Hypothalamus (tissue), 51 donors: ENCODE measurements at places on chromosomes 16 and 17.
A peak's percentile ranks its signal among the peaks of the same experiment; 100 is the strongest.

- DNase-seq, result no peak
Observed at GRCh38 chr16:25966172-25967097, 274.7 kb downstream of the HS3ST4 start.

GRCh38 chr16:27522173-27522707 is 27.5 kb downstream of the GTF3C1 start:
- no peak for DNase-seq

GRCh38 chr16:17446661-17447060 is 24.1 kb downstream of the XYLT1 start:
- DNase-seq, result no peak

DNA sequence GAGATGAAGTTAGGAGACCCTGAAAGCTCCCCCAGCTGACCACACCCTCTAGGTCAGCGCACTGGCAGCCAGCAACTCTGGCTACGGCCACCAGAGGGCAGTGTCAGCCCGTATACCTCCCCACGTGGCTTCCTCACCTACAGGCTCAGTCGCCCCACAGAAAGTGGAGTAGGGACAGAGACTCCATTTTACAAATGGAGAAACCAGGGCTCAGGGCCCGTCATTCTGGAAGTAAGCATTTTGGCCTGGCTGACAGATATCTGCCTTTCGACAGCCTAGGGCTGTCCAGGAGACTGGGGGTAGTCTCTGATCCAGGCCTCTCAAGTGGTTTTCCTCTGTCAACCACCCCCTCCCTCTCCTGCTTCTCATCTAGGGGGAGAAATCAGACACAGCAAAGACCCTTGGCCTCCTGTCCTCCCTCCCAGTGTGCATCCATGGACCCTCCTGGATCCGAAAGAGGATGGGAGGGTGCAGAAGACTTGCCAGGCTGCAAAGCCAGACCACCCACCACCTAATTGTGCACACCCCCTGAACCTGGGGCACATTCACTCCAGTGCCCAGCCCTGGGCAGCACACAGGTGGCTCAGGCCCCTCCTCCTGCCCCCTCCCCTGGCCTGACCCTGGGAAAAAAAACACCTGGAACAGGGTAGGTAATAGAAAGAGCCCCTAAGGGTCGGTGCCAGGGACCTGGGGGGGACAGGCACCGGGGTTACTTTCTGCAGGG is 3.8 kb upstream of the HAP1 start:
- peak; percentile 69 for DNase-seq

DNA sequence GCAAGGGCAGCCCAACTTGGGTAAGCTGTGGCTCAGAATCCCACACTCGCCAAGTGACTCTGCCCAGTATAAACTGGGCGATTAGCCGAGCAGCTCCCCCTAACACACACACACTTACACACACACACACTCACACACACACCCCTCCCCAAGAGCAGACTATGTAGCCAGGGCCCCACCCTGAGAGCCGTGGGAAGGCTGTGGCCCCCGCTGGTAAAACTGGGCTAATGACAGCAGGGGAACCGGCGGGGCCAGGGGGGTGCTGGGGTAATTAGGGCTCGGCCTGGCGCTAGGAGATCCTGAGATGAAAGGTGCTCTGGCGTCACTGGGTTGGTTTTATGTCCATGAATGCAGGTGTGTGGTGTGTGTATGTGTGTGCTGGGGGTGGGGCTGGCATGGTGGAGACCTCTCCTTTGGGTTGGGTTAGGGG is 1.1 kb upstream of the THRA start:
- no peak for DNase-seq

DNA sequence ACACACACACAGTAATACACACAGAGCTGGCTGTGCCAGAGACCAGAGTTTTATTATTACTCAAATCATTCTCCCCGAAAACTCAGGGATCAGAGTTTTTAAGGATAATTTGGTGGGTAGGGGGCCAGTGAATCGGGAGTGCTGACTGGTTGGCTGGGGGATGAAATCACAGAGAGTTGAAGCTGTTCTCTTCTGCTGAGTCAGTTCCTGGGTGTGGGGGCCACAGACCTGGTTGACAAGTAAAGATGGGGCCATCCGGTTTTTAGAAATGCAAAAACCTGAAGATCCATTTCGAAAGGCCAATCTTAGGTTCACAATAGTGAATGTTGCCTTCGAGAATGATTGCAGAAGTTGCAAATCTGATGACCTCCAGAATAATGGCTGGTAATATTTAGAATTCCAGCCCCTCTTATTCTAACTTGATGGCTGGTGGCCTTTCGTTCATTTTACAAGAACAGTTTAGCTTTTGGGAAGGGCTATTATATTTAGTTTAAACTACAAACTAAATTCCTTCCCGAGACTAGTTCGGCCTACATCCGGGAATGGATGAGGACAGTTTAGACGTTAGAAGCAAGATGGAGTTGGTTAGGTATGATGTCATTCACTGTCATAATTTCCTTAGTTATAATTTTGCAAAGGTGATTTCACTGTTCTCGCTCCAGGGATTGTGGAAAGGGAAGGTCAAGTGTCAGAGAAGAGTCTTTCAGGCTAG is 123.2 kb downstream of the KCNJ18 start:
- DNase-seq, result no peak

DNA sequence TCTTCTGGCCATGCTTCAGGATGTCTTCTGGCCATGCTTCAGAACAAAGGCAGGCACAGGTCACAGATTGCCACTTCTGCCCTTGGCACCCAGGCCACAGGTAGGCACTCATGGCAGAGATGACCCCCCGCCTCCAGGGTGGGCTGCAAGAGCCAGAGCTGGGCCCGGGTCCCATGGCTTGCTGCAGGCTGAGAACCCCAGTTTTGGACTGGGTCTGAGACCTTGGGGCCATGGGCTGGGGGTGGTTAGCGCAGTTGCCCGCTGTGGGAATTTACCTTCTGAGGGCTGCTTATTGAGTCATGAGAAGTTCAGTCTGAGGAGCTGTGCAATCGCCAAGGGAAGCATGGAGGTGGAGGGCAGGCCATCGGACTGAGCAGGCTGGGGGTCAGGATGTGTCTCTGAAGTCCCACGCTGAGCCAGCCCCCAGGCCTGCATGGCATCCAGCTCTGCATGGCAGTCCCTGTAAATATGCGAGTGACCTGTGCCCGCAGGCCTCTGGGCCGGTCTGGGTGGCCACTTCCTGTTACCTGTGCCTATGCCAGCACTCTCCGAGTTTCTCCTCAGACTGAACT is 1.7 kb downstream of the ANKRD13B start:
- DNase-seq, result no peak

DNA sequence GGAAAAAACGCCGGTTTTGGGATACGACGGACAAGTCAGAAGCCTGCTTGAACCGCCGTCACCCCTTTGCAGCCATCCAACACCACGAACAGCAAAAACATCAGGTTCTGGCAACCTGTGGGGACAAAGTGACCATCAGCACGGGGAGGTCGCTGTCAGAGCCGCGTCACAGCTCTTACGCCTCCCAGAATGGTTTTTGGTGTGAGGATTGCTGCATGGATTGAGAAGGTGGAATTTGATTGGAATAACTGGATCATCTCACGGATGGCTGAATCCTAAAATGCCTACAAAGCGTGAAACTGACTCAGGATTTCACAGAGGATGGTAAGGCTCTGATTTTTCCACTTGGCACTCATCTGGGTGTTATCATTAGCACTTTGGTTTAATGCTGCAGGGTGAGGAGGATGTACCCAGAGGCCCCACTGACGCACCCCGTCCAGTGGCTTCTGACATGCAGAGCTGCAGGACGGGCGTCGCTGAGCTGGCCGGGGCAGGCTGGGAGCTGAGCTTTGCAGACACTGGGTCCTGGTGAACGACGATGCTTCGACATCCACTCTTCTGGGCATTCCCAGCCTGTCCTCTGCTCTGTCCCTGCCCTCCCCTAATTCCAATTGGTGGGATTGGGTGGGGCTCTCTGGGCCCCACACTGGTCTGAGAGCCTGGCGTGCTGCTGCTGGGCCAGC is 73.4 kb upstream of the CREBBP start:
- DNase-seq, result no peak

DNA sequence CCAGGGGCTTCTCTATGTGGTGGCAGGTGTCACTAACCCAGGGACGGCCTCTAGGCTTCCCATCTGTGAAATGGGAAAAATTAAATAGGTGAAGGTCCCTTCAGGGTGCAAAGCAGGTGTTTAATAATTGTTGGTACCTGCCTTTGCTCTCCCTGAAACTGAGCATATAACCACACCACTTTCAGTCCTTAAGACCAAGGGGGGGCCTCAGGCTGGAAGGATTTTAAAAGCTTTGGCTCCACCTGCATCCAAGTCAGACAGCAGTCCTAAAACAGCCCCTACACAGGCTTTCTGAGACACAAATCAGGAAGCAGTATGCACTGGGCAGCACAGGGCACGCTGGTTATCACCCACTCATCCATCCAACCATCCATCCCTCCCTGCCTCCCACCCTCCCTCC is 55.0 kb downstream of the TK2 start:
- no peak for DNase-seq

GRCh38 chr17:69320210-69320907 is 6.6 kb downstream of the ABCA5 start:
- DNase-seq, result no peak

- no peak for DNase-seq
Observed at GRCh38 chr16:56075732-56076388, 115.4 kb upstream of the GNAO1 start.

- no peak for DNase-seq
Observed at GRCh38 chr16:27704252-27704651, 154.3 kb downstream of the KATNIP start.

- DNase-seq, result no peak
Observed at GRCh38 chr17:31060791-31061550, 33.8 kb upstream of the NF1 start.

DNA sequence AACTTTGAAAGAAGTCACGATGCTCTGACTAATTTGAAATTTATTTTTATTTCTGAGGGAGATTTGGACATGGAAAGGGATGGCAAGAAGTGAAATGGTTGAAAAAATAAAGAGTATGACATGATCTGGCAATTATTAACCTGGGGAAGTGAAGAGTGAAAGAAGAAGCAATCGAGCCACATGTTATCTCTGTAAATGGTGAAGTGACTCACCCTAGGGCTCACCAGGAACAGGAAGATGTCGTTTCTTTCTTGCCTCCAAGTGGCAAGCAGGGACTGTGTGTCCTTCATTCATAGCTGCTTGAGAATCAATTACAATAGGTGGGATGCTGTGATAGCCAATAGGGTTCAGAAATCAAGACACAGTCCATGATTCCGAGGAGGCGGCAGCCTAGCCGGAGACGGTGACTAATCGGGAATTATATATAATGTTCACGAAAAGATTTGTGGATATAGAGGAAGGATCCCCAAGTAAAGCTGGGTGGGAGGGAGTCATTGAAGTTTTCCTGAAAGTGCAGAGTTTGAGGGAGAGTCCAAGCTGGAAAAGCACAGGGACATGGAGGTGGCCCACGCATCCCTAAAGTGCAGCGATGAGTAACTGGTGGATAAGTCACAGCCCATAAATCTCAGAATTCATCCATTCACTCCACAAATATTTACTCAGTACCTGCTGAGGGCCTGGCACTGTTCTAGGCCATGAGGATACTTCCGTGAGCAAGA is 18.2 kb upstream of the KRT20 start:
- no peak for DNase-seq

- DNase-seq, result no peak
Observed at GRCh38 chr17:37527249-37527851, 37.7 kb downstream of the DUSP14 start.

DNA sequence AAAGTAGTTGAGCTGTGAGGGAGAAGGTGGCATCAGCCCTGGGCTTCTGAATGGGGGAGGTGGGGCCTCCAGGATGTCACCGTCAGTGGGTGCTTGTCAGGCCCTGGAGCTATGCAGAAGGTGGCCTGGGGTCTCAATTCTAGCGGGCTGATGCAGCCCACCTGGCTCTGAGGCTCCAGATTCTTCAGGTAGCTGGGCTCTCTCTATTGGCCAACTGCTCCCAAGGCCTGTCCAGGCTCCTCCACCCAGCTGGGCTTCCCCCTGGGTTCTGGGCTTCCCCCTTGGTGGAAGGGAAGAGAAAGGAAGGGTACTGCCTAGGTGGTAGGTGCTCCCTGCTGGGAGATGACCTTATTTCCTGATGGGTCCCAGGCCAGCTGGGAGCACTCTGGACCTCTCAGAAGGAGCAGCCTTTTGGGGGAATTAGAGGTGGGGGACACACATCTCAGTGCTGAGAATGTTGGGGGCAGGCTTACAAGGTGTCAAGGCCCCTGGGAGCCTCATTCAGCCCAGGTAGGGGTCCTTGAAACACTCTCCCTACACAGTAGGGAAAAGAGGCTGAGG is 1728.3 kb downstream of the TP53TG3F start:
- no peak for DNase-seq

GRCh38 chr17:3894911-3895343 is 2.1 kb upstream of the CAMKK1 start:
- no peak for DNase-seq

DNA sequence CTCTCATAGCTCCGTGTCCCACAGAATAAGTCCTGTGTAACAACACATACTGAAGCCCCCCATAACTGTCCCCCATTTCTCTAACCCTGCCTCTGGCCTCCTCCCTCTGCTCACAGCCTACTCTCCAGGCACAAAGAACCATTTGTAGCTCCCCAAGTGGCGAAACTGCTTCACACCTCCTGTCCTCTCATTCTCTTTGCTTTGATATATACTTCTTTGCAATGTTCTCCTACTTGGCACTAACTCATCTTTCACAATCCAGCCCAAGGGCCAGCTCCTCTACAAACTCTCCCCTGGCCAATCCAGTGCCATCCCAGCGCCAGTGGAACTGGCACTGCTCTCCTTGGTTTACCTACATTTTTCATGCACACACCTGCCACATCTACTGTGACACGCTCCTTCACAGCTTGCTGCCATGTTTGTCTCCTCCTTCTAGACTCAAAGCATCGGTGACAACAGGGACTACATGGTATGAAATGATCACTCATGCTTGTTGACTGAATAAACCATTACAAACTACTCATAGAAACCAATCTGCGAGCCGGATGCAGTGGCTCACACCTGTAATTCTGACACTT is 12.8 kb downstream of the CYTH1 start:
- no peak for DNase-seq

GRCh38 chr17:3968886-3969524 is 4.8 kb upstream of the ATP2A3 start:
- no peak for DNase-seq

DNA sequence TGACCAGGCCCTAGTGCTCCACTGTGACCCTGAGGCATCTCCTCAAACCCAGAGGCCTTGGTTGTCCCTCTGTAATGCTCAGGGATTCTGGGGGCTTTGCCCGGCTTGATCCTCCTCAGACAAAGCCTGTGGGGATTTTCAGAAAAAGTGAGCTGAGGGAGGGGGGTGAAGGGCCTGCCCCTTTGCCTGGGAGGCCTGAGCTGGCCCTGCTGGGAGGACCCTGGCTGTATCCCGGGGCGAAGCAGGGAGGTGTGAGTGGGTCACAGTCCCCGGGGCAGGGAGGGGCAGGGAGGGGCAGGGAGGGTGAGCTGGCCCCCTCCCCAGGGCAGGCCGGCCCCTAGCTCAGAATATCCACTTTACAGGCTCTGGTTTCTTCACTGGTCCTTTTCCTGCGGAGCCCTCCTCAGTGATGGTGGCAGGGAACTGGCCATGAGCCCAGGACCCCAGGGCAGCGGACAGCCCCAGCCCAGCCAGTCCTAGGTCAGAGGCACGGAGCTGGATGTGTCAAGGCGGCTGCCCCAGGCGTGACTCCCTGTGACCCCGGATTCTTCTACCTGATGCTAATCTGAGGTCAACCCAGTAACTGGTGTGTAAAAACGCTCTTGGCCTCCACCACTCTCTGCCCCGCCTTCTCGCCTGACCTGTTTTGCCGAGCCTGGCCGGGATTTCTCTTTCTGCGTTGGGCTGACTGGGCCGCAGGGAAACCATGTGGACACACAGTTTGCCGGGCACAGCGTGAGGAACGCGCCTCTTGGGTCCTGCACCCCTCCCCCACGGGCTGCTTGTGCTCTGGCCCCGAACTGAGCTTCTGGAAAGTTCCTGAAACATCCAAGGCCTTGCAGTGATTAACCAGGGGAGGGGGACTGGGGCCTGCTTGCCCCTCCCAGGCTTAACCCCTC is 5.8 kb upstream of the FASN start:
- DNase-seq, result peak; percentile 34
